Sigmoid colon (tissue), 7 donors: ENCODE measurements at places on chromosomes 3 and 15. TPM values are rescaled to one million over a fixed set of nuclear protein-coding genes. Genes with fewer than 3 reads are reported as not detected.

Gene TTLL13
- not detected for total RNA-seq

Gene CCR4
- total RNA-seq = not detected

Gene TMEM212
- total RNA-seq = not detected

Gene MUC20
- total RNA-seq = 3.3 TPM

Gene ZNF662
- total RNA-seq = 18.6 TPM

DNA sequence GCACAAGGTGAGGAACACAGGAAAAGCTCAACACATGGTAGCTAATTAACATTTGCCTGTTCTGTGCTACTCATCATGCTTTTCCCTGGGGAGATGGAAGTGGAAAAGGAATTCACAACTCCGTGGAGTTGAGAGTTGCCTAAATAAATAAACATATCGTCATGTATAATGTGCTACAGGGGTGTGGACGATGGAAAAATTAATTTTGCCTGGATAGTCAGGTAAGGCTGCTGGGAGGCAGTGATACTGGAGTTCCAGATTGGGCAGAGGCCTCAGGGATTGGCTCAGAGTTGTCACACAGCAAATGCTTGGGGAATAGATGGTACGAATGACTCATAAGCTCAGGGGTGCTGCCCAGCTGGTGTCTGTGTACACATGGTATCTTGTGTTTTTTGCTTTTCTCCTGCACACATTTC lies 3.1 kb upstream of the ABHD6 start:
- no peak for DNase-seq

DNA sequence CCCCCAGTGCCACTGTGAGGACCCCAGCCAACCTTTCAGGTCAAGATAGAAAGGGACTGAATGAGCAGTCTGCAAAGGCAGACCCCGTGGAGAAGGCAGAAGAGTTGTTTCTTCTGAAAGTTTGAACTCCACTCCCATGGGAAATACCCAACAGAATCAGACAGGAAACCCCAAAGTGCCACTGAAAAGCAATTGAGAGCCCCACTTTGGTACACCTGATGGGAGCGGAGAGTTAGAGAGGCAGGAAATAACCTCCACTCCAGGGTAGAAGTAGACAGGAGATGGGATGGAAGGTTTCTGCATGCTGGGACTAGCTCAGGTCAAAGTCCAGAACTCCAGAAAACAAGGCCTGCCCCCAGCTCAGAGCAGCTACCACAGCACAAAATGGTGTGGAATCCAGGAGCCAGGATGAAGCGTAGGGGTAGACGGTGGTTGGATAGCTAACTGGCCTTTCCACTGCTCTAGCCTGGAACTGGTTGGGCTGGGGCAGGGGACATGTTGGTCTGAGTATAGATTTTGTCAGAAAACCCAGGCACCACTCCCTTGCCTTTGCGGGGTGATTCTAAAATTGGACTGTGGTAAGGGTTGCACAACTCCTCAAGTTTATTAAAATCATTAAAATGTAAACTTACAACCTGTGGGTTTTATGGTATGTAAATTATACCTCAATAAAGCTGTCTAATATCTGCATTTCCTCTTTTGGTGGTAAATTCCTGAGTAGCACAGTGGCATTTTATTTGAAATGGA lies 1.9 kb upstream of the RAB43 start:
- no peak for DNase-seq

GRCh38 chr3:8278448-8278847 lies 223.2 kb upstream of the LMCD1 start:
- no peak for DNase-seq

GRCh38 chr3:133874344-133874743 lies 21.3 kb downstream of the RAB6B start:
- DNase-seq = no peak

GRCh38 chr3:177322881-177323280 lies 125.6 kb upstream of the TBL1XR1 start:
- no peak for DNase-seq

- DNase-seq = no peak
Observed at GRCh38 chr3:152910211-152910610, 75.3 kb downstream of the P2RY1 start.

DNA sequence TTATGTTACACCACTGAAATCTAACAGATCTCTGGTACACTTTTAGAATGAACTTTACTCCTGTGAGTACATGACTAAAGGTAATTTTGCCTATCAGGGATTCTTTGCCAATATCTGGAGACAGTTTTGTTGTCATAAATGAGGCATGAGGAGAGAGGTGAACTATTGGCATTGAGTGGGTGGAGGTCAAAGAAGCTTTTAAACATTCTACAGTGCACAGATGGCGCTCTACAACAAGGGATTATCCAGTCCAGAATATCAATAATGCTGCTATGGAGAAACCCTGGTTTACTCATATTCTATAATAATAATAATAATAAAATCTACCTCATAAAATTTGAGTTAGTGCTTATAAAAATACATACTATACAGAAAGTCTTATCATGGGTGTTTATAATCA lies 702.3 kb downstream of the SI start:
- DNase-seq = no peak

- no peak for DNase-seq
Observed at GRCh38 chr15:48722764-48723661, 77.5 kb upstream of the FBN1 start.

DNA sequence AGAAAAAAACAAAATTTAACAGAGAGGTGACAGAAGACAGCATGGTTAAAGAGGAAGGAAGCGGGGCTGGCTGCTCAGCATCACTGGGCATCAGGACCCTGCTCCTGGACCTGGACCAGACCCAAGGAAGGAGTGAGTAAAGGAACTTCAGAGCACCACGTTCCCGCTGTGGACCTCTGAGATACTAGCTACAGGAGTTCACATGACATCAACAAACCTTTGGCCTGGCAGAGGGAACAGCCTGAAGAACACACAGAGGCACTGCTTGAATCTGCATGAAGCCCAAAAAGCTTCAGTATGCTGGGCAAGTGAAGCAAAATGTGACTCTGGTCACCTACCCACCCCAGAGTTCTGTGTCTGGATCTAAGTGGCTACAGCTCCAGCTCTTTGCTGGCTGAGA lies 38.1 kb downstream of the SLC2A2 start:
- no peak for DNase-seq
